ENCODE measurements at places on chromosomes 12 and 14.

- no peak for DNase-seq
Measured at GRCh38 chr12:64332296-64332695, 58.3 kb downstream of the C12orf56 start.

DNA sequence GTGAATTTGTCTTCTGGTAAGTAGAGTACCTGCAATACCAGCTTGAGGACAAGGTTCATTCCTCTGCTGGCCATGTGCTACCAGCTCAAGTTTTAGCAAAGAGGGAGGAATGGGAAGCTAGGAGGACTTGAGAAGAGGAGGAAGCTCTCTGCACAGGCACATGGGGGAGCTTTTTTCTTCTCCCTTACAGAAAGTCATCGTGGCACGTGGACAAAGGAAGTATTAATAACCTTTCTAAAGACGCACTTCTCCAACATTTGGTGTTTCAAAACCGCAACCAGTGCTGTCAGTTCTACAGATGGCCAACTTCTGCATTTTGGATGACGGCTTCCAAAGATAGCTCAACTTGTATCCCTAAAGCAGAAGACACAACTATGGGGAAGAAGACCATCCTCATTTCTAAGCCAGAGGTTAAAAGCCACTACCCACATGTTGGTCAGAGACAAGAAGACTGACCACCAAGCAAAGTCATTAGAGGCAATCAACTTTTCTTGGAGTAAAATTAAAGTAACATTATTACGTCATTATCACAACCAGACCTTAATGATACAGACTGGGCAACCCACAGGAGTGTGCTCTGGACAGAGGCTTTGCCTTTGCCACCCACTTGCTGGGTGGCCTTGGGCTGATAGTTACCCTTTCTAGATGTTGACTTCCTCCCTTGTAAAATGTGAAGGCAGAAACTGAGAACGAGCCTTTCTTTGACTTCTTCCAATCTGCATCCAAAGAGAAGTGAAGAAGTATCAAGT is 12.3 kb upstream of the TMED10 start:
- no peak for DNase-seq

DNA sequence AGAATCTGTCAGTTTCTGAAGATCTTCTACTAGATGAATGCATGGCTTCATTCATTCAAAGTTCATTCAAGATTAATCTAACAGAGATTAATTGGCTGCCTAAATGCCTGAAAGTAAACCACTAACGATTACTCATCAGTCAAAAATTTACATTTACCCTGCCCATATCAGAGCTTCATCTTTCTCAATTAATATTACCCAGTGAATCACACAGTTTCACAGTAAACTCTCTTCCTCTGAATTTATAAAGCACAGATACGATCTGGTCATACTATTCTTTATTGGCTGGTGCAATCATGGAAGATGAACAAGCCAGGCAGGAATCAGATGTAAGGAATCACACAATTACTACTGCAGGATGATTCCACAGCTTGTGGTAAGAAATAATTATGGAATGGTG is 377.7 kb downstream of the SLC16A7 start:
- DNase-seq: peak; percentile 35

- peak; percentile 52 for DNase-seq
Measured at GRCh38 chr12:59149995-59150642, 229.8 kb upstream of the LRIG3 start.

DNA sequence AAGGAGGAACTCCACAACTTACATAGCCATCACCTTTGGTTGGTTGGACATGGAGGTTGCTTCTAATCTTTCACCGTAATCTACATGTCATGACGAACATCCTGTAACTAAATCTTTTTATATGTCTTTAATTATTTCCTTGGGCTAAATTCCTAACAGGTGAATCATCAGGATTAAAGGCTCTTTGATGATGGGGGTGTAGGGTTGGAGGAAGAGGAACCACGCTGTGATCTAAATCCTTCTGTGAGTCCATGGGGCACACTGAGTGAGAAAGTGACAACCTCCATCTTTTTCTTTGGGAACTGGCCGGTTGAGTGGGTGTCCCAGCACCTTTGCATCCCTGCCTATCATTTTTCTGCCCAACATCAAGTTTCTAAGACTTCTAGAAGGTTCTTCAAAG is 31.1 kb upstream of the MAP1LC3B2 start:
- no peak for DNase-seq

DNA sequence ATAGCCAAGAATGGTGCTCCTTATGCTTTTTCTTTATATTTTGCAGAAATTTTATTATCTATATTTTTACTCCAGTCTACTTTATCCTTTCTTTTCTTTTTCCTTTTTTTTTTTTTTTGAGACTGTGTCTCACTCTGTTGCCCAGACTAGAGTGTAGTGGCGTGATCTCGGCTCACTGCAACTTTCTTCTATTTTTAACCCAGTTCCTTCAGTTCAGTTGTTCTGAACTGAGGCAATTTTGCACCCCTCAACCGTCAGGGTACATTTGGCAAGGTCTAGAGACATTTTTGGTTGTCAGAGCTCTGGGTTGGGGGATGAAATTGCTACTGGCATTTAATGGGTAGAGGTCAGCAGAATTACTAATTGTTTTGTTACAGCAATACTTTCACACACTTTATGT is 75.7 kb downstream of the DIP2B start:
- DNase-seq: no peak

DNA sequence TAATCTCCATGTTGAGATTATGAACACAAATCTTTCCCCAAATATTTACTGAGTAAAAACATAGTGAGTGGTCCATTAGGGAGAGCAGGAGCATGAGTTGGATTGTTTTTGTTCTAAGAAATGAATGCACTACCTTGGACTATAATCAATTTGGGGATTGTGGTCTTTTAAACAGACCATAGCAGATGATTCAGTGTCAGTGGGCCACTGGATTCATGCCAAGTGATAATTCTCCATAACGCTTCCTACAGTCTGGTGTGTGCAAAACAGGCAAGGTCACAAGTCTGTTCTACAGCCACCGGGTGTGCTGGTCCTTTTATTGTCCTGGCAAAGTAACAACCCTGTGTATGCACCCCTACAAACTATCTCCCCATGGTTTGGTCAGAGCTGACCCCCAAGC is 266.3 kb downstream of the APAF1 start:
- no peak for DNase-seq

- DNase-seq: no peak
Measured at GRCh38 chr12:42590330-42590934, 886 bp upstream of the PRICKLE1 start.

GRCh38 chr12:93981411-93981810 is 167.0 kb upstream of the PLXNC1 start:
- no peak for DNase-seq

- DNase-seq: no peak
Measured at GRCh38 chr12:110339184-110339952, 58.3 kb downstream of the ATP2A2 start.

- no peak for DNase-seq
Measured at GRCh38 chr14:100733152-100733850, 6.6 kb downstream of the DLK1 start.

DNA sequence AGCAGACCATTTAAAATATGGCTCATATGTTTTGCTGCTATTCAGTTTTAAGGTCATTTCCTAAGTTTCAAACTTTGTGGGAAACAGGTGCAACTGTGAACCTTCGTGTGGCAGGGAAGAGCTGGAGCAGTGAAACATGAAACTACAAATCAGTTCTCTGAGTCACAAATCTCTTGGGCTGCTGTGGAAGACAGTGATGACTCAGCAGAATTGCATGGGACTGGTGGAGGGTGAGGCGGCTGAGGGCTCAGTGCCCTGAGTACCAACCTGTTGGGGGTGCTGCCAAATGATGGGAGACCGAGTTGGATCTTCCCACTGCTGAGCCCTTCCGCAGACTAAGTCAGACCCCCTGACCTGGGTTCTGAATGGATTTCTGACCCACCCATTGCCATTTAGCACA is 8.4 kb upstream of the CALM1 start:
- no peak for DNase-seq

DNA sequence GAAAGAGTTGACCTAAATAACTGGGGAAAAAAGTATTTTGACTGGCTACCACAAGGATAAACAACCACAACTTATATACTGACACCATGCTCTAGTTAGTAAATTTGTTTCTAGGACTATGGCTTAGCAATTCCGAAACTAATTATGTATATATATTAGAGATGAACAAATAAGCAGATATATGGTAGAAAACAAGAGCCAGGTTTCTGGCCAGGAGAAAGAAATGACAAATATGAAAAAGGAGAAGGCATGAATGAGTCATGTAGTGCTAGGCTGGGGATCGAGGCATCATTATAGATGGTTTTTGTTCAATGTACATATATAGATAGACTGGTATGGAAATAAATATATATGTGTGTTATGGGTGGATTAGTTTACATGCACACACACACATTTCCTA is 5.5 kb upstream of the LRRC74A start:
- no peak for DNase-seq

DNA sequence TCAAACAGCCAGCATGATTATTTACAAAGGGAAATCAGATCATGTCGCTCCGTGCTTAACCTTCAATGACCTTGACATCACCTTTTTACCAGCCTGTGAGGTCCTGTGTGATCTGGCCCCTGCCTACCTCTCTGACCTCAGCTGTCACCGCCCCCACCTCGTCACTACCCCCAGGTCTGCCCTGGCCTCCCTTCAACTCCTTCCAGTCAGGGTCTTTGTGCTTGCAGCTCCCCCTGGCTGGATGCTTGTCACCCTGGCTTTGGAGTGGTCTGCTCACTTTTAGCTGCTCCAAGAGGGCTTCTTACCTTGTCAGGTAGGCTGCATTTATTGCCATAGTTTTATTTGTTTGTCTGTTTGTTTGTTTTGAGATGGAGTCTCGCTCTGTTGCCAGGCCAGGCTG is 8.2 kb upstream of the MAX start:
- no peak for DNase-seq

DNA sequence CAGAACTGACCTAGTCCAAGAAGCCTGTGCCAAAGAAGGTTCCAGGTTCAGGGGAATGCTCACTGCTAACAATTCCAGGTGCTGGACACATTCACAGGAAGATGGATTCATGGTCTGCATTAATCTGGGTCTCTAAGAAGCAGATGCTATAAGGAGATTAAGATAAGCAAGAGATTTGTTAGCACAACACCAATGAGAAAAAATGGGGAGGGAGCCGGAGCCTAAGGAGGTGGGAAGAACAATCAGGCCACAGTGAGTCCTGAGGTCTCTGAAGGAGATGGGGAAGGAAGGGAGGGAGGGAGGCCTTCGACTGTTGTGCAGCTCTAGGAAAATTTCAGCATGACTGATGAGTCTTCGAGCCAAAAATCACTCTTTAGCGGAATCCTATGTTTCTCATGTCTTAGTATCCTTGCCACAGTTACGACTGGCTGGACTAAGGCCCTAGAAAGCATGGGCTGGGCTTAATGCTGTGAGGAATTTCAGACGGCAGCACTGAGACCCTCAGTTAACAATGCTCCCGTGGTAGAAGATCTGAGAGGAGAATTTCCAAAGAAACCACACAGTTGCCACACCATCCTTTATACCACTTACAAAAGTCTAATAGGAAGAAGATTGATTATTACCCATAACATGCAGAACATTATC is 31.5 kb upstream of the PTGDR start:
- DNase-seq: no peak

GRCh38 chr12:85095501-85095900 is 59.4 kb downstream of the LRRIQ1 start:
- no peak for DNase-seq

GRCh38 chr12:46197883-46198282 is 71.0 kb downstream of the SLC38A1 start:
- no peak for DNase-seq

GRCh38 chr14:100561005-100561404 is 26.2 kb downstream of the BEGAIN start:
- DNase-seq: no peak

DNA sequence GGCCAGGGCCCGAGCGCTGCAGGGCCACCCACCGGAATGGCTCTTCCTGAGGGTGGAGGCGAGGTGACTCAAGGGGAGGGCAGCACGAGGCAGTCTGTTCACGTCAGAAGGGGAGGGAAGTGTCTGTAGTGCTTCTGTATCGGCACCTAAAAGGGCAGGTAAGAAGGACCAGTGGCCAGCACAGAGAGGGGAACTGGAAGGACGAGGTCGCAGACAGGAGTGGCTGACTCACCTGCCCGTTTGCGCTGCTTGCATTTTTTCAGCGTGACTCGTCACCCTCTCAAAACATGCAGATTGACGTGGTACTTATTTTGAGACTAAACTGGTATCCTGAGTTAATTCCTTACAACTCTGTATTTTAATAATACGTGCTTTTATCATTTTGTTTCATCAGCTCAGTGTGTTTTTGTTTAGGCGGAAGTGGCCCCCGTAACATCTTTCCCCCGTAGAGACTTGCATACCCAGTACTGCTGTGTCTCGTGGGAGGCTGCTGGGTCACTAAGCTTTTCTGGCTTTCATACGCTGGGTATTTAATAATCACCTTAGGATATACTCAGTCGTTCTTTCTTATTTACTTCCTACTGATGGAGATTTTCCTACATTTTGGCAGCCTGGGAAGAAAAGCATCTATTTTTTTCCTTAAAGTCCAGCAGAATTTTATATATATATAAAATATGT is 26.4 kb downstream of the SFSWAP start:
- DNase-seq: no peak

DNA sequence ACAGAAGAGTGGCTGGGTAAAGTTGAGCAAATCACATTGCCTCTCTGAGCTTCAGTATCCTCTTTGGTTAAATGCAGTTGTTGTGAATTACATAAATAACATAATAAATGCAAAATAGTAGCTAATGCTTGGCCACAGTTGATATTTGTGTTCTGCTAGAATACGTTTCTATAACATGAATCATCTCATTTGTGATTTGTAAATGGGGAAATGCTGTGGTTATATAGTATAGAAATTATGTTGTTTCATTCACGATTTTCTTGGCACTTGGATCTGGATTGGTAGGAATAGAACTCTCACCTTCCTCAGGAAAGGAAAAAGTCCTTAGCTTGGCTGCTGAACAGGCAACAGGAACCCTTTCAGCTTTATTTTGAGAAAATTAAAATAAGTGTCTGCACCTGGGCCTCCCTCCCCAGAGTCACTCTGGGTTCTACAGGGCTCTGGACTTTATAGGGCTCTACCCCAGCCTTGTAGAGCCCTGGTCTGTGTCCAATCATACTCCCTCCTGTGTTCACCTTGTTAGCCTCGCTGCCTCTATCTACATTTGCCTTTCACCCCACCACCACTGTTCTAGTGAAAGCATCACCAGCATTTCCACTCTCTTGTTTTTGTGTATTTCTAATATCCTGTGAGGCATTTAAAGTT is 107.7 kb upstream of the BCAT1 start:
- no peak for DNase-seq

DNA sequence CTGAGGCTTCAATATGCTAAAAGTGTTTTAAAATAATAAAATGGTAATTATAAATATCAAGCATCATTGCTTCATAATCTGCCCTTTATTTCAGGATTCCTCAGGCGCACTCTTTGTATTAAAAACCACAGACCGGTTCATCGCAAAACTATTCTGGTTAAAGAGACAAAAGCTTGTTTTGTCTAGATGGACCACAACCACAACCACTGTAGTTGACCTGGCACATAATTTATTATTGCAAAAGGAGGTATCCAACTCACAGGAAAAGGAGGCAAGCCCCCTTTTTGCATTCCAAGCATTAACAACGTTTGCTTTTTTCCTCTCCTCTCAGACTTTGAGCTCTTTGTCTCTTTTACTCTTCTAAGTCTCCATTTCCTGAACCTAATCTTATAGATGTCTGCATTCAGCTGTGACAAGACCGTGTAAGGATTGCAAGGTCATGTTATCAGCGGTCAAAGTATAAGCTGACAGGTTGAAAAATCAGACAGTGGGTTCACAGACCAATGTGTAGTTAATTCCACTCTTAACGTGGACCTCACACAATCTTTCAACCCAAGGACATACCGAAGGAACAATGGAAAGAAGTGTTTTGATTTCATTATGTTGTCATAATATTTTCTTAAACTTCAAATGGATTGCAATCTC is 1057.6 kb downstream of the GALC start:
- no peak for DNase-seq

GRCh38 chr12:9991876-9992275 is 7.0 kb downstream of the CLEC1B start:
- no peak for DNase-seq
